ENCODE measurements at places on chromosomes 1 and 21.

DNA sequence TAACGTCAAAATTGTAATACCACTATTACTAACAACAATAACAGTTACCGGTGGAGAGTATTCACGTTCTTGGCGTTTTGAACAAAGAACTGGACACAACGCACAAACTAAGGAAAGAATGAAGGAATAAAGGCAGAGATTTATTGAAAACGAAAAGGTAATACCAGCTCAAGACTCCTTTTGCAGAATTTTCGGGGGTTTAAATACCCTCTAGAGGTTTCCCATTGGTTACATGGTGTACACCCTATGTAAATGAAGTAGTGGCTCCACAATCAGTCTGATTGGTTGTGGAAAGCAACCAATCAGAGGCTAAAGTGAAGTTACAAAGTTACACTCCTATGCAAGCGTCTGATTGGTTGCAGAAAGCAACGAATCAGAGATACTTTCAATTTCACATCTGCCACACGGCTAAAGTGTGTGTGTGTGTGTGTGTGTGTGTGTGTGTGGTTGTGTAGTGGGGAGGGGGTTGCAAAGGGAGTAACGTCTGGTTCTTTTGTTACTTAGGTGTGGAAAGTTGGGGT lies 1.1 kb upstream of the GTF2B start:
- DNase-seq, result peak; percentile 56

GRCh38 chr1:61585714-61586113 lies 139.2 kb downstream of the TM2D1 start:
- no peak for DNase-seq

GRCh38 chr1:112358798-112359408 lies 37.1 kb upstream of the CTTNBP2NL start:
- DNase-seq, result peak; percentile 71

GRCh38 chr1:70101231-70101630 lies 104.1 kb downstream of the LRRC40 start:
- DNase-seq, result no peak

- DNase-seq, result peak; percentile 49
Measured at GRCh38 chr21:38286739-38287471, 30.1 kb downstream of the KCNJ15 start.

DNA sequence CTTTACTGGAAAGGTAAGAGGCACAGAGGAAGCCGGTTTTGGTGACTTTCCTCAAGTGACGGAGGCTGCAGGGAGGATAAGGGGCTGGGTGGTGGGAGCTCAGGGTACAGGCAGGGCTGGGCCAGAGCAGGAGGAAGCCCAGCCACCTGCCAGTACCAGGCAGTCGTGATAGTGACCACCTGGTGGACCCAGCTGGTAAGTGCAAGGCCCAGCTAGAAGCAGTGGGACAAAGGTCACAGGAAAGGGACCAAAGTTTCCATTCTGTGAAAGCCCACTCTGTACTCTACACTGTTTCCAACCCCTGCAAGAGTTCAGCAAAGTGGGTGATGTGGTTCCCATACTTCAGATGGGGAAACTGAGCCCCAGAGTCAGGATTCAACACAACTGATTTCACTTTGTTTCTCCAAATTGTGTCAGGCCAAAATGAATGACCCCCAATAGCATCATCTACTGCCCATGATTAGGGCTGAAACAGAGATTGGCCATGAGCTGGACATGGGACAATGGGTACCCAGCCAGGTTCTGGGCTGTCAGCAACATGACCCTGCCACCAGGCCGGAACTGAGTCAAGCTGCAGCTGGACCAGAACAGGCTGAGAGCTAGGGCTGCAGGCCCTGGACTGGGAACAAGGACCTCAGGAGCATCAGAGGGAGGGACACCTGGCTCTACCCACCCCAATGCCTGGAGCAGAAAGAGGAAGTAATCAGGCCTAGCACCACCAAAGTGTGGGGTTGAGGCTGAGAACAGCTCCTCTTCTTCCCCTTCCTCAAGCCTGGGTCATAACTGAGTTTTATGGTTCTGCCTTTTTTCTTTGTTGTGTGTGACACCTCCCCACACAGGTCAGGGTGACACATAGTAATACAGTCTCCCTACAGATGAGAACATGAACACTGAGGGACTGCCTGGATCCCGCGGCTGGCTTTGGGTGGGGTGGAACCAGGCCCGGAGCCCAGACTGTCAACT lies 50.2 kb downstream of the KCNN3 start:
- peak; percentile 20 for DNase-seq

DNA sequence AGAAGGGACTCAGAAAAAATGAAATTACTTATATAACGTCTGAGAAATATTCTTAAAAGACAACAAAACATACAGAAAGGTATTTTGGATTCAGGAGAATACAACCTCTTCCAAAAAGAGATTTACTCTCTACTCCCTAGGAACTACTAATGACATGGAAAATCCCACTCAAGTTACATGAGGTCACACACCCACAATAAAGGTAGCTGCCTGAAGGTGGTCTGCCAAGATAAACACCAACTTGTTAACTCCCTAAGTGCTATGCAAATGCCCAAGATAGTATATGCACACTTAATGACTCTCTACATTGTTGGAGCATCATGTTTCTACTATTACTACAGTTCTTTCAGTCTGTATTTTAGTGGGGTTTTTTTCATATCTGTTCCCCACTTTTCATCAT lies 26.5 kb downstream of the RERE start:
- no peak for DNase-seq

DNA sequence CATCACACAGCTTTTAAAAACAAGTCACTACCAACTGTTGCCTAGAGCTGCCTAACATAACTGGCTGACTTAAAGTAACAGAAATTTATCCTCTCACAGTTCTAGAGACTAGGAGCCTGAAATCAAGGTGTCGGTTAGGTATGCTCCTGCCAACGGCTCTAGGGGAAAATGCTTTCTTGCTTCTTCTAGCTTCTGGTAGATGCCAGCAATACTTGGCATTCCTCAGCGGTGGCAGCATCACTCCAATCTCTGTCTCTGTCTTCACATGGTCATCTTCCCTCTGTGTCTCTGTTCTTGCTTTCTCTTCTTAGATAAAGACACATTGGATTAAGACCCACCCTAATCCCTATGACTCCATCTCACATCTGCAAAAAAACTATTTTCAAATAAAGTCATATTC lies 51.5 kb downstream of the DMRTA2 start:
- DNase-seq, result peak; percentile 42

DNA sequence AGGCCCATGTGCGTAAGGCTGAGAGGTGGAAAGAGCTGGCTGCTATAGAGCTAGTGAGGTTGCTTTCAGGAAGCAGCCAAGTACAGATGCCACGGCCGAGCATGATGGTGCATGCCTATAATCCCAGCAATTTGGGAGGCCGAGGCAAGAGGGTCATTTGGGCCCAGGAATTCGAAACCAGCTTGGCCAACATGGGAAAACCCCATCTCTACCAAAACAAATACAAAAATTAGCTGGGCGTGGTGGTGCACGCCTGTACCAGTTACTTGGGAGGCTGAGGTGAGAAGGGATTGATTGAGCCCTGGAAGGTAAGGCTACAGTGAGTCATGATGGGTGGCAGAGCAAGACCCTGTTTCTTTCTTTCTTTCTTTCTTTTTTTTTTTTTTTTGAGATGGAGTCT lies 2.7 kb downstream of the CCDC24 start:
- no peak for DNase-seq

- no peak for DNase-seq
Measured at GRCh38 chr1:168303716-168304540, 23.3 kb downstream of the TBX19 start.

- DNase-seq, result no peak
Measured at GRCh38 chr1:27618341-27619082, 14.6 kb upstream of the AHDC1 start.

- DNase-seq, result peak; percentile 57
Measured at GRCh38 chr1:37890378-37891014, 31.1 kb upstream of the MTF1 start.

GRCh38 chr21:16777041-16777720 lies 735.7 kb upstream of the CXADR start:
- DNase-seq, result no peak

- DNase-seq, result no peak
Measured at GRCh38 chr1:88878731-88879130, 12.6 kb downstream of the GTF2B start.

DNA sequence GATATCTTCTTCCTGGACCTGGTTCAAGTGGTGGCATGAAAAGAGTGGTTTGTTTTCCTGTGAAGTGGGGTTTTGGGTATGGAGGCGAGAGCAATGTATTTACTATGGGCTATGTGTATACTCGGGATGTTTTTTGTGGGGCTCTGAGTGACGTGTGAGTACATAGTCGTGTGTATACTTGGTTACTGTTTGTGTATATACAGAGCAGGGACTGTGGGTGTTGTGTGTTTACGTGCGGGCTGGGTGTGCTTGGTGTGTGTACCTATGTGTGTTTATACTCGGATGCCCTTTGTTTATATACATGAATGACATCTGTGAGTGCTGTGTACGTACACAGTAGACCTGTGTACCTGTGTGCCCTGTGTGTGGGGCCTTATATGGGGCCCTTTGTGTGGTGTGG lies 50.0 kb downstream of the YARS1 start:
- no peak for DNase-seq

DNA sequence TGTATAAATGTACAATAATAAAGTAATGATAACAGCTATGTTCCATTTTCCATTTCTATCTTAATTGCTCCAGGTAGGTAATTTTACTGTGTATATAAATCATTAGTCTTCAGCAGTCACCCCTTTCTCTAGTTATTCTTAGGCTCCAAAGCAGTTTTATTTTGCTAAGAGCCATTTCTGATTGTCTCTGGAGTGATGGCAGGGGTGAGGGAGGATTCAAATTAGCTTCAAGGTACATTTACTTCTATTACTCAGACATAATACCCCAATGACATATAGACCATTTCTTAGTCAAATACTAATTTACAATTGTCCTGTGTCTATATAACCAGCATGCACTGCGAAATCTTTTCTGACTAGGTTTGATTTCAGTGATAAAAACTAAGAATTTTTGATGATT lies 663.4 kb upstream of the PRMT6 start:
- DNase-seq, result no peak

DNA sequence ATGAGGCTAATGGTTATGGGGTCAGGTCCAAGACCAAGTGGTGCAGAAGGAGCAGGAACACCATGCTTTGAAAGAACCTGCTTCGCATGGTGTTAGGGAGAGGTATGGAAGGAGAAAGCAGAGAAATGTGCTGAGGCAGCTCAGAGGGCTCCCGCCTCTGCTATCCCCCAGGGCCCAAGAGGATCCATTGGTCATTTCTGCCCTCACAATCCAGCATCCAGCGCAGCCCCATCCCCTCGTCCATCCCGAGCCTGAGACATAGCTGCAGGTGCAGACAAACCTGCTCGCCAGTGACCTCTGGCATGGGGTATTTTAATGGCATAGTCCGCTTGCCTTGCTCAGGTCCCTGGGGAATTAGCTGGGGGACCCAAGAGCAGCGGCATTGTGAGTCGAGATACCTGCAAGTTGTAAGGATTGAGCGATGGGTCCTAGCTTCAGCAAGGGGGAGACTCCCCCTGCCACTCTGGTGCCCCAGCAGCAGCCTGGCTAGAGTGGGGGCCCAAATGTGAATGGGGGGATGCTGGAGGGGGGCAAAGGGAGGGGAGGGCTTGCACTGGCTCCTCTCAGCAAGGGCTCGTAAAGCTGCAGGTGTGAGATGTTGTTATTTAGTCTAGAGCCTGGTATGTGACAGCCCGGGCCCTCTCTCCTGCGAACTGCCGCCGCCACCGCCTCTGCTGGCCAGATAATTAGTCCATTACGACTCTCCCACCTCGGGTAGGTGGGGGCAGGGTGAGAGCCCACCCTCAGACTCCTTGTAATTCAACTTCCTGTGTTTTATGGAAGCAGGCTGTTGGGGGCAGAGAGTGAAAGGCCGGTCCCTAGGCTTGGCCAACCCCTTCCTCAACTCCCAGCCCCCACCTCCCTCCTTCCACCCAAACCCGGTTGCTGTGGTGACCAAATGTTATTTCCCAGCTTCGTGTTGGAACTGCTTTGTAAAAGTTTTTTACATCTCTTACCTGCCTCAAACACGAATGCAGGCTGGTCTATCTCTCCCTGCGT lies 118.8 kb downstream of the RNF220 start:
- DNase-seq, result no peak

GRCh38 chr1:14930247-14930965 lies 223.1 kb upstream of the TMEM51 start:
- DNase-seq, result no peak

GRCh38 chr1:64243757-64244080 lies 40.3 kb downstream of the UBE2U start:
- no peak for DNase-seq

GRCh38 chr1:92881391-92881790 lies 49.6 kb downstream of the RPL5 start:
- no peak for DNase-seq

- DNase-seq, result no peak
Measured at GRCh38 chr1:27577504-27578188, 26.3 kb downstream of the AHDC1 start.

GRCh38 chr1:51189421-51190073 lies 46.5 kb upstream of the RNF11 start:
- peak; percentile 76 for DNase-seq

- no peak for DNase-seq
Measured at GRCh38 chr1:181759481-181759880, 276.2 kb downstream of the CACNA1E start.

- DNase-seq, result no peak
Measured at GRCh38 chr1:60069691-60070090, 3.9 kb downstream of the C1orf87 start.

DNA sequence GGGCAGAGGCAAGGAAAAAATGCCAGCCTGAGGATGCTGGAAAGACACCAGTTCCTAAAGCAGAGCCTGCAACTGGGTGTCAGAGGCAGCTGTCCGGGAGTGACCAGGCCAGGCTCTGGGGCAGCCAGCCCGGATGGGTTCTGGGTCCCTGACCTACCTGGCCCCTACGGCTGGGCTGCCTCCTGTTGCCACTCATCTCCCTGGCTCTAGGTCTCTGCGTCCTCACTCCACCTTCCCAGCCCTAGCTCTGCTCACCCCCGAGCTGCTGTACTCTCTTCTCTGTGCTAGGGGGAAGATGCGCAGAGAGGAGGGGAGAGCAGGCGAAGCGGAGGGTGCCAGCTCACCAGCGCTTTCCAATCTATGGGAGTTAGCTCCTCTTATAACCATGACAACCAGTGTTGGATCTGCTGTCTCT lies 9.0 kb downstream of the ARHGEF2 start:
- no peak for DNase-seq

DNA sequence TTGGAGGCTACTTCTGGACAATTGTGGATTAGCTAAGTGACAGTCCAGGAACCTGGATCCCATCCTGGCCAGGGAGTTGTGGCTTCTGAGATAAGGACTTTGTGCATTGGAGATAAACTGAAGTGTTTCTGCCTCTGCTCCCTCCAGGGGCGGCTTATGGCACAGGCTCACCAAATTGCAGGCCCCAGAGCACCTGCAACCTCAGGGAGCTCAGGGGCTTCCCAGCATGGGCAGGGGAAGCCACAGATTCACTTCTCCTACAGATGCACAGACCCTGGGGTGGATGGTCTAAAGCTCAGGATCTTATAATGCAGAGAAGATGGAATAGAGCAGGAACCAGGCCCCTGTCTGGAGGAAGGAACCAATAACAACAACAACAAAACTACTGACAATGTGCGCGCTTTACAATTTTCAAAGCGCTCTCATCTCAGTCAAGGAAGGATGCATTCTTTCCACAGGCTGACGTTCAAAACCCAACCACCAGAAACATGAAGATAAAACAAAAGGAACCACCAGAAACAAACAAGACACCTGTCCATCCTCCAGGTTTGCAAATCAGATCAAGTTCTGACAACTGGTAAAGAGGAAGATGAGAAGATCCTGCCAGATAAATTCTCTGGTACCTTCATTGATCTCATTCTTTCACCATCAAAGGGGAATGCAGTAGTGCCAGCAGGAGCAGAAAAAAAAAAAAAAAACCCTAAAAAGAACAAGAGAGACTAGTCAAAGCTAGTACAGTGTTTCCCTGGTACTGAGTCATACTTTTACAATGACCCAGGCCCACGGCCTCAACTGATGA lies 121.0 kb upstream of the IRF2BP2 start:
- peak; percentile 93 for DNase-seq

GRCh38 chr1:23643736-23644554 lies 47.7 kb upstream of the RPL11 start:
- no peak for DNase-seq

Measured in EH (cell line).